ENCODE measurements at places on chromosomes 2 and 18.

DNA sequence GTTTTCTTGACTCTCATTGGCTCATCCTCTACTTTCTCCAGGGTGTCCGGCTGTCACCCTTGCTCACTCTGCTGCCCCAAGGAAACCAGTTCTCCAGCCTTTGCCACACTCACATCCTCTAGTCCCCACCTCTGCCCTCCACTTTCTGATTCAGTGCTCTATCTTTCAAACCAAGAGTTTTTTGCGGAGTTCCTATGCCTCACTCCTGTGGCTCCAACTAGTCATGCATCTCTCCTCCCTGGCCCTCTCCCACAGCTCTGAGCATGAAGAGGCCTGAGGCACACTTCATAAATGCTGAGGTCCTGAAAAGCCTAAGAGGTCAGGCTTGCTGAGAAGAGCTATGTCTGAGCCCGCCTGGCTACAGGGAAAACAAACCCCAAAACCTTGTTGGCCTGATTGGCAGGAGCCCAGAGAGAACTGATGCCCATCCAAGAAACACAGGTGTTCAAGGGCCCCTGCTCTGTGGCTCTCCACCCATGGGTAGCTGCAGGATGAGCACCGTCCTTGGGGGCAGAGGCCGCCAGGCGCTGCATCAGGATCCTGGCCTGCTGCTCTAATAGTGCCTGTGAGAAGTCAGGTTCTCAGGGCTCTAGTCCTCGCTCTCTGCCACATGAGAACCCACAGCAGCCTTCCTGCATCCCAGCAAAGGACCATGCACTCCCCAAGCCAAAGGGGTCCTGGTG lies 42.1 kb downstream of the HS1BP3 start:
- DNase-seq, result no peak

- DNase-seq, result no peak
These were observed 10.6 kb upstream of the WIPF1 start for GRCh38 chr2:174607989-174608865.

DNA sequence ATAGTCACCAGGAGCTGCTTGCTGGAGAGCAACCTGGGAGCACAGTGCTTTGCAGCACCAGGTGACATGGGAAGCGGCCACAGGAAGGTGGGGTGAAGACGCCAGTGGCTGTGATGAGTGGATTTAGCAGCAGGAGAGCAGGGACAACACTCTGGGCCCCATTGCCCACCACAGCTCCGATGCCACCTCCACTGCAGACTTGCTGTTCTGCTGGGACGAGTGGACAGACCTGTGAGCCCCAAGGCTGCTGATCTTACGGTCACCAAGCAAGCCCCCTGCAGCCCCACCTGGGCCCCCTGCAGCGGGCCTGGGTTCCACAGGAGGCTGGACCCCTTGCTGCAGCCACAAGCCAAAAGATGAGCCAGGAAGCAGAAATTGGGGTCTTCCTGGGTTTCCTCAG lies 73.7 kb downstream of the CTIF start:
- DNase-seq, result no peak

DNA sequence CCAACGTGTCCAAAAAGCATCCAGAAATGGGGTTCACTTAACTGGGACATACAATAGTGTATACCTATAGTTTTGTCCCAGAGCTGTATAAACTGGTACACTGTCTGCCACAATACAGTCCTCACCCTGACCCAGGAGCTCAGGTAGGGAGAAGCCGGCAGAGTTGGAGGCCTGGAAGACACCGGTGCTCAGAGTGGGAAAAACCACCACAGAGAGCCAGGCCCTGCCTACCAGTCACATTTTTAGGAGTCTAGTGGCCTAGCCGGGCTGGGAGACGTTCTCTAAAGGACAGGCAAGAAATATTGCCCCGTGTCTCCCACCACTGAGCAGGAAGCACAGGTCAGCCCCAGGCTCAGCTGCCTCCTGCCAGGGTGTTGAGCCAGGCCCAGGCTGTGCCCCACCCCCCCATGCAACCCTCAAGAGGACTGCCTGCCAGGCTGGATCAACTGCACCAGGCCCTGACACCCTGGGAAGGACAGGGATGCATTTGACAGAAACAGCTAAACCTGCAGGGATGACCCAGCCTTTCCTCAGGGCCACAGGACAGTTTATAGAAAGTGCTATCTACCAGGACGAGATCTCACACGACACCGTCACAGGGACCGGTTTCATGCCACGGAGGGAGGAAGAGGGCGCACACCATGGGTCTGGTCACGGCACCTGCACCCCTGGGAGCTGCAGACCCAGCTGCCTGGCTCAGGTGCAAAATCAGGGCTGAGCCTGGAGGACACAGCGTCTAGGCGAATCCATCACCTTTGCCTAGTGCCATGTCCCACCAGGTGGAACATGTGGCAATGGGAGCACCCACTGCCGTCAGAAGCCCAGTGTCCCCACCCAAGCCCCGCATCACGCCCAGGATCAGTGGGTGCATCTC lies 89.9 kb downstream of the TMEM18 start:
- DNase-seq, result no peak

GRCh38 chr2:162403884-162404283 lies 60.0 kb downstream of the GCA start:
- no peak for DNase-seq

DNA sequence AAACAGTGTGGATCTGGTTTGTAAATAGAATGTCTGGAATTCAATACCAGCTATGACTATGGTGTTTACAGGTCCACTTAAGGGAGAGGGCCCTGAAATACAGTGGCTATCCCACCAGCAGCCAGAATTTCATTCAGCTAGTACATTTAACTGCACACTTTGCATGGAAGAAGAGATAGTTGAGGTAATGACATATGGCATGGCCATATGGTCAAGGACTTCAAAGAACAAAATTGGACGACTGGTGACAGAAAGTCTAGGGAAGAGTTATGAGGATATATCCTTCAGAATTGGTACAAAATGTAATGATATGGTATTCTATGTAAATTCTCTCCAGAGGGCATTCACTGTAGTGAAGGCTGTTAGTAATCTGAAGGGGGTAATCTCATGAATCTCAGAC lies 105.0 kb downstream of the IKZF2 start:
- DNase-seq, result peak; percentile 21

DNA sequence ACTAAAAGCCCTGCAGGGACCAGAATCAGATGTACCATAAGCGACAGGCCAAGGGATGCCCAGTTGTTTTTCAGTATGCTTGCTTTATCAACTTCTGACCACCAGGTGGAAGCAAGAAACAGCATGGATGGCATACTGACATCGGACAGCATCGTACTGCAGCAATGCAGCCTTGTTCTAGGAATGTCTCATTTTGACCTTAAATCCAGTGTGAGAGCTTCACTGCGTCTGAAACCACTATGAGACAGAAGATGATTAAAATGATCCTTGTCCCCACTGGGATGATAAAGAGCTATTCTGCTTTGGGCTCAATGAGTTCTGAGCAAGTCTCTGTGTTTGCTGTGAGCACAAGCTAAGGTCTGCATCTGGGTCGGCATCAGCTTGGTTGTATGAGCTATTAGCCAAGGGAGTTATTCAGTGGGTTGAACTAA lies 54.3 kb downstream of the CDK15 start:
- peak; percentile 41 for DNase-seq

DNA sequence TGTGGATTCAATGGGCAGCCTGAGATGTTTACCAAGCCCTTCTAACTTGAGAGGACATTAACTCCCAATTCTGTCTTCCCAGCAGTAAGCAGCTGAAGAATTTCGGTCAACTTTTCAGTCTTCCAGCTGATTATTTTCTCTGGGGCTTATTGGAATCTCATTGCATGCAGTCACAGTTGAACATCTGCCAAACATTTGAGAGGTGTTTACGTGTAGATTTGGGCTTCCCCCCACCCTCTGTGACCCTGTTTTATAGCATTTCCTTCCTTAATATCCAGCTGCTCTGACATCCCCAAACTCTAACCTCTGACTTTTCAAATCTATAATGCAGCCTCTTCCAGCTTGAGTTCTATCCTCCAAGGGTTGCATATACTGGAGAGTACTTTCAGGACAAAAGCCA lies 16.5 kb upstream of the VIT start:
- DNase-seq, result no peak

GRCh38 chr18:58862851-58863538 lies 1.7 kb upstream of the ZNF532 start:
- DNase-seq, result no peak

DNA sequence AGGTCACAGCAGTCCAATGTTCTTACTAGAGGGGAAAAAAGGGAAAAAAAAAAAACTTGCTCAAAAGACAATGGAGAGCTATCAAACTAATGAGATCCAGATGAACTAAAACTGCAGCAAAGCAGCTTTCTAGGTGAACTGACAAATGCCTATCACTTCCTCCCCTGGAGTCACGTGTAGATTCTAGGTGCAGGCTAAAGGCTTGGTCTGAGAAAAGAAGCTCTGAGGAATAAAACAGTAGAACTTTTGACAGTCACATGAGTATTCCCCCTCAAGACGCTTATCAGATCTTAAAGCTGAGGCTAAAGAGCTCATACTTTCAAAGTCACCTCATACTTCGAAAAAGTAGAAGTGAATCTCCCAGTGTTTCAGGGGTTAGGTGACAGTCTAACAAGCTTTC lies 42.3 kb downstream of the SMAD2 start:
- DNase-seq, result no peak

- DNase-seq, result no peak
These were observed 28.7 kb upstream of the SKOR2 start for GRCh38 chr18:47280121-47280520.

GRCh38 chr2:238149841-238150572 lies 8.8 kb upstream of the ERFE start:
- DNase-seq, result no peak

GRCh38 chr2:213167271-213167930 lies 16.0 kb upstream of the IKZF2 start:
- DNase-seq, result no peak

DNA sequence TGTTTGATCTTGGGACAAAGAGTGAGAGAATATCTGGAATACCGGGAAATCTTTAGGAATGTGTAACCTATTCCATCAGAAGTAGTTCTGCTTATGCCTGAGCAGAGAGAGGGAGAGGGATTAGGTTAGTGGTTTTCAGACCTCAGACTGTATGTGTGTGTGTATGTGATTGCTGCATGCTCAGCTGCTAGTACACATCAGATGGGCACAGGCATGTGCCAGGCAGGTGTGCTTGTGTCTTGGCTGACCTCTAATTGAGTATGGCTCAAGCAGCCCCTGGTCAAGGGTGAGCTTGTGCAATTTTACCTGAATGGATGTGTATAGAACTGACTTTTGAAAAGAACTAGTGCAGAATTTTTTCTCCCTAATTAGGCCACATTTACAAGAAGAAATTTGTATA lies 91.2 kb downstream of the INSIG2 start:
- no peak for DNase-seq

GRCh38 chr18:78558948-78559347 lies 420.7 kb upstream of the SALL3 start:
- no peak for DNase-seq

DNA sequence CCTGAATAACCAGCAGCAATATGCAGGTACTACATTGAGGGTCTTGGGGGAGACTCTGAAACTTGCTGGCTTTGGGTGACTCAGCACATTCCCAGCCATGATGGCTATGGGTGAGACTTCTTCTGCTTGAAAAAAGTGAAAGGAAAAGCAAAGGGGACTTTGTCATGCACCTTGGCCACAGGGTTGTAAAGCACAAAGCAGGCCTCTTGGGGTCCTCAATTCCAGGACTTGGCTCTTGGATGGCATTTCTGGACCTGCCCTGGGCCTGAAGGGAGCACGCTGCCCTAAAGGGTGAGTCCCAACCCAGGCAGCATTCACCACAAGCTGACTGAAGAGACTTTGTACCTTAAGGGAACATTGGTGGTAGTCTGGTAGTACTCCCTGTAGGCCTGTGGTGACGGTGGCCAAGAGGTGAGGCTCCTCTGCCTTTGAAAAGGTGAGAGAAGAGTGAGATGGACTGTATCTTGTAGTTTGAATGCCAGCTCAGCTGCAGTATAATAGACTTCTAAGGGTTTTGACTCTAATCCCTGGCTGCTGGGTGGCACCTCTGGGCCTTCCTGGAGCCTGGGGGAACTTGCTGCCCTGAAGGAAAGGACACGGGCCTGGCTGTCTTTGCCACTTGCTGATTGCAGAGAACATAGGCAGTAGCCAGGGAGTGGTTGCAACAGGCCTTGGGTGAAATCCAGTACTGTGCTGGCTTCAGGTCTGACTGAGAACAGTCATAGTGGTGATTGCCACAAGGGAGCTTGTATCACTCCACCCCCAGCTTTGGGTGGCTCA lies 36.5 kb upstream of the CYTIP start:
- DNase-seq, result no peak

GRCh38 chr2:158772306-158773078 lies 22.6 kb upstream of the DAPL1 start:
- peak; percentile 42 for DNase-seq

DNA sequence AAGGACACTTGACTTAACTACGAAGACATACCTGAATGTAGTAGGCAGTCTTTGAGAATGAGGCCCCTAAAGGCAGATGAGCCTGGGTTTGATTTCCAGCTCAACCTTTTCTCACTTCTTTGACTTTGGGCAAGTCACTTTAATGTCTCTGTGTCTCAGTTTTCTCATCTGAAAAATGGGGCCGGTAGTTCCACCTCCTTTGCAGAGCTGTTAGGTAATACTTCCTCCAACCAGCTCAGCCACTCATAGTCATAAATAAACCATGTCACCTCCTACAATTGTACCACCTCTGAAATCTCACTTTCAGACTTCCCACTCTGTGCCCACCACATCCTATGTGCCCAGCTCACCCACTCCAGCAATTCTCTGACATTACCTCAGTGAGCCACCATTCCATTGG lies 10.4 kb downstream of the ARHGAP25 start:
- no peak for DNase-seq

- DNase-seq, result no peak
These were observed 34.6 kb upstream of the POTEC start for GRCh38 chr18:14577971-14578370.

- no peak for DNase-seq
These were observed 686.7 kb downstream of the NR4A2 start for GRCh38 chr2:155645791-155646190.

DNA sequence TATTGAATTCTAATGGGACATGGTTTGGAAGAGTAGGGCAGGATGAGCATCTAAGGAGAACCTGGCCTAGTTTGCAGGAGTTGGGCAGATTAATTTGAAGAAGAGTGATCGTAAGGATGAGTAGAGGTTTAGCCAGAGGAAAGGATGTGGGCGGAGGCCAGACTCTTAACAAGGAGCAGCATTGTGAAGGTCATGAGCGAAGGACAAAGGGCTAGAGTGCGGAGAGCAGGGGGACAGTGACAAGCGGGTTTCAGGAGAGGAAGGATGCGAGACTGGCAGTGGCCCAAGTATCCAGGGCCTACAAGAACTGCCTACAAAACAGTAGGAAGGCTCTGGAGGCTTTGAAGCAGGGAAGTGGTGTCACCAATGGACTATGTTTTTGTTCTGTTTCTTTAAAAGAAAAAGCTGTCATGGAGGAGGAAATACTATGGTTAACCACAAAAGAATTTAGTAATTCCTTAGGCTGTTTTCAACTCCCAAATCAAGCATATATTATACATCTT lies 20.1 kb downstream of the SLC66A3 start:
- DNase-seq, result no peak

- no peak for DNase-seq
These were observed 8.6 kb upstream of the HAAO start for GRCh38 chr2:42800981-42801380.

GRCh38 chr2:83933749-83934148 lies 525.3 kb downstream of the SUCLG1 start:
- no peak for DNase-seq

GRCh38 chr2:117330641-117331040 lies 483.9 kb upstream of the DDX18 start:
- DNase-seq, result no peak

- no peak for DNase-seq
These were observed 130.3 kb upstream of the BCL2L11 start for GRCh38 chr2:110990440-110990839.
